ENCODE measurements at places on chromosomes 7 and 10.

DNA sequence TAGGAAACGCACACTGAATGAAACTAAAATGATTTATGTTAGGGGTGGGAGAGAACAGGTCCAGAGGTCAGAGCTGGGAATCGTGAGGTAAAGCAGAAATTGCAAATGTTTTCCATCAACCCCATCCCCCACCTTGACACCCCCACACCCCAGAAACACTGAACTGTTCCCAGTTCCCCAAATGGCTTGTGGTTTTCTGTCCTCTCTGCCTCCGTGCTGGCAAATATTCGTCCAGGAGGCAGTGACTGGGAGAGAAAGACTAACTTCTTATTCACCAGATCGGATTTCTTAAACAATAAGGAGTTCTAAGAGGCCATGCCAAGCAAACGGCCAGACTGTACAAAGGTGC lies 730 bp upstream of the RASSF4 start:
- peak overlapping the region; percentile 76 for H3K27ac ChIP-seq
- H3K4me1 ChIP-seq = peaks cover 41% of the 10 kb centered on the region
- no peak for DNase-seq
- no peaks in the 10 kb centered on the region for H3K27me3 ChIP-seq
- peaks cover 4% of the 10 kb centered on the region for H3K36me3 ChIP-seq

DNA sequence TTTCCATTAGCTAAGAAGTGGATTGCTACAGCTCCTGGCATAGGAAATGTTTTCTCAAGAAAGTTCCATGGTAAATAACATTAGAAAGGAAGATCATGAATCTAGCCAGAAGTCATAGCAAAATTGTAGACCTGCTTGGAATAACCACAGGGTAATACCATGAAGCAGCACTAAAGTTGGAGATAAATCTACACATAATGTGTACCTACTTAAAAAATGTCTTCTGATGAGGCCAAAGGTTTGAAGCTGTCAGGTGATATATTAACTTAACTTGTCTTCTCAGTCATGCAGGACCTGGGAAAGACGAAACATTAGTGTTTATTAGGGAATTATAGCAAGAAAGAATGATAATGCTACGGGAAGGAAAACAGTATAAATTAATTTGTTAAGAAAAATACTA lies 6.3 kb downstream of the CISD1 start:
- no peak for DNase-seq
- peaks cover 9% of the 10 kb centered on the region for H3K4me1 ChIP-seq
- H3K36me3 ChIP-seq = peaks cover 4% of the 10 kb centered on the region
- H3K27me3 ChIP-seq = no peaks in the 10 kb centered on the region
- no peak overlapping the region for H3K27ac ChIP-seq
- H3K4me3 ChIP-seq = no peak overlapping the region

GRCh38 chr10:82267960-82268359 lies 393.0 kb downstream of the NRG3 start:
- H3K4me1 ChIP-seq = no peaks in the 10 kb centered on the region
- H3K4me3 ChIP-seq = no peak overlapping the region
- no peak for DNase-seq
- peaks cover 6% of the 10 kb centered on the region for H3K36me3 ChIP-seq

- no peaks in the 10 kb centered on the region for H3K36me3 ChIP-seq
- no peaks in the 10 kb centered on the region for H3K4me1 ChIP-seq
- no peaks in the 10 kb centered on the region for H3K27me3 ChIP-seq
These were observed 159.5 kb upstream of the ZMIZ1 start for GRCh38 chr10:78909221-78909620.

GRCh38 chr10:60316029-60316428 lies 73.6 kb downstream of the ANK3 start:
- no peak overlapping the region for H3K27ac ChIP-seq
- peaks cover 8% of the 10 kb centered on the region for H3K4me1 ChIP-seq
- H3K4me3 ChIP-seq = no peak overlapping the region
- H3K36me3 ChIP-seq = no peaks in the 10 kb centered on the region
- DNase-seq = no peak
- H3K27me3 ChIP-seq = no peaks in the 10 kb centered on the region

DNA sequence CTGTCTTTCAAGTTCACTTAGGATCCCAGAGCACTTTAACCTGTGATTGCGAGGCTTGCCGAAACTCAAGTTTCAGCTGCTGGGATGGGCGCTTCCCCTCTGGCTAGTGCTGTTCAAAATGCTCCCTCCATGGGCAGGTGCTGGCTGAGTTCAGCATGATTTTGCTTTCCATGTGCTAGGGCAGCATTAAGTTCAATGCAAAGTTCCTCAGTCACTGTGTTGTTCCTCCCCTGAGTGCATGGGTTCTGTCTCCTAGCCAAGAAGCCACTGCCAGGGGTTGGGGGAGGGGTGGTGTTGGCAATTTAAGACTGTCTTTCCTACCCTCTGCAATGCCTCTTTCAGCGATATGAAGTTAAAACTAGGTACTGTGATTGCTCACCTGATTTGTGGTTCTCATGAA lies 56.5 kb upstream of the HELLS start:
- no peaks in the 10 kb centered on the region for H3K36me3 ChIP-seq
- no peaks in the 10 kb centered on the region for H3K27me3 ChIP-seq
- no peak for DNase-seq
- H3K27ac ChIP-seq = no peak overlapping the region
- H3K4me1 ChIP-seq = no peaks in the 10 kb centered on the region

- H3K4me1 ChIP-seq = no peaks in the 10 kb centered on the region
- no peaks in the 10 kb centered on the region for H3K27me3 ChIP-seq
- no peak for DNase-seq
- no peak overlapping the region for H3K27ac ChIP-seq
- no peak overlapping the region for H3K4me3 ChIP-seq
- H3K36me3 ChIP-seq = no peaks in the 10 kb centered on the region
These were observed 130.6 kb downstream of the SH3PXD2A start for GRCh38 chr10:103724771-103725170.

GRCh38 chr10:66649626-66650025 lies 276.2 kb upstream of the LRRTM3 start:
- H3K4me3 ChIP-seq = no peak overlapping the region
- no peak for DNase-seq
- H3K4me1 ChIP-seq = no peaks in the 10 kb centered on the region
- peaks cover 10% of the 10 kb centered on the region for H3K36me3 ChIP-seq
- no peak overlapping the region for H3K27ac ChIP-seq

DNA sequence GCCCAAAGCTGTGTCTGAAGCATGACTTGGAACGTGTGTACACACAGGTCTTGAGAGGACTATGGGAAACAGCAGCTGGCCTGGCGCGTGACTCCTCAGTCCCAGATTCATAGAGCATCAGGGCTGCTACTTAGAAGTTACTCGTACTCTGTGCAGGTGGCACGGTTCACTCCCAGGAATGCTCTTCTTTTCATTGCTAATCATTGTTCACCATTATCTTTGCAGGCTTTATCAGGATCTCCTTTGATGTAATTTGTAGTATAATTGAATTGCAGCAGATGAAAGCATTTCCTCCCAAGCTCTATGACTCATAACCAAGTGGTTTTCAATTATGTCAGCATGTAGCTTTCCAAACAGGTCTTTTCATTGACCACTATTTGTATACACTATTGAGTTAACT lies 938.9 kb downstream of the NRG3 start:
- H3K27me3 ChIP-seq = no peaks in the 10 kb centered on the region
- no peaks in the 10 kb centered on the region for H3K4me1 ChIP-seq
- H3K36me3 ChIP-seq = no peaks in the 10 kb centered on the region
- H3K4me3 ChIP-seq = no peak overlapping the region
- no peak for DNase-seq
- no peak overlapping the region for H3K27ac ChIP-seq

- DNase-seq = no peak
- no peak overlapping the region for H3K4me3 ChIP-seq
- H3K36me3 ChIP-seq = peaks cover 9% of the 10 kb centered on the region
- no peaks in the 10 kb centered on the region for H3K27me3 ChIP-seq
- H3K27ac ChIP-seq = no peak overlapping the region
- peaks cover 9% of the 10 kb centered on the region for H3K4me1 ChIP-seq
These were observed 37.2 kb downstream of the EXOC4 start for GRCh38 chr7:133290041-133290440.

DNA sequence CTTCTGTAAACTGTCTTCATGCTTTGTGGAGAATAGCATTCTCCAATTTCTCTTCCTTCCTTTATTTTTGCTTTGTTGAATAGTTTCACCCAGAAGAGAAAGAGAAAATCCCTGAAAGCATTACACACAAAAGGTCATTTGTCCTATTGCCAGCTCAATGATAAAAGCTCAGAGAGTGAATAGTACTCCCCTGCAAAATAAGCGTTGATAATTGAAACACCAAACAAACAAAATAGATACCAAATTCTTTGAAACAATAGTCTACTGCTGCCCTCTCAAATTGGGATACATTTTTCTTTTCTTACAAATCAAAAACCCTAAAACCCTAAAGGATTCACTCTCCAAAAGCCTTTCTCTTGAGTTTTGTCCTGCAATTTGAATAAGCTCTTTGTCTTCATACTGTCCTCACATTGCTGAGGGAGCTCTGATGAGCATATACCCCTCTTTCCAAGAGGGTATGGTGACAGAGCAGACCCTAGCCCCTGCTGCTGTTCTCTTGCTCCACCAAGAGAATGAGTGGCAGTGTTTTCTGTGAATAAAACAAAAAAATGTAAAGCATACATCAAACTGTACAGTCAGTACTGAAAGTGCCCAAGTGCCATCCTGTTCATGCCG lies 134.4 kb downstream of the CSTF2T start:
- DNase-seq = no peak
- H3K4me3 ChIP-seq = no peak overlapping the region
- no peak overlapping the region for H3K27ac ChIP-seq
- H3K4me1 ChIP-seq = no peaks in the 10 kb centered on the region
- no peaks in the 10 kb centered on the region for H3K36me3 ChIP-seq

GRCh38 chr7:122304319-122304975 lies at the start of gene FEZF1:
FEZF1 (minus strand) TSS chr7:122304750; CDS start chr7:122304437, 313 bp downstream.
- H3K27me3 ChIP-seq = peaks cover 54% of the 10 kb centered on the region
- no peak within 1 kb of the TSS for H3K4me3 ChIP-seq
- no peak for DNase-seq

- no peak for DNase-seq
- peak overlapping the region; percentile 69 for H3K4me3 ChIP-seq
- peaks cover 16% of the 10 kb centered on the region for H3K36me3 ChIP-seq
These were observed 21.4 kb downstream of the STAMBPL1 start for GRCh38 chr10:88901206-88901983.

DNA sequence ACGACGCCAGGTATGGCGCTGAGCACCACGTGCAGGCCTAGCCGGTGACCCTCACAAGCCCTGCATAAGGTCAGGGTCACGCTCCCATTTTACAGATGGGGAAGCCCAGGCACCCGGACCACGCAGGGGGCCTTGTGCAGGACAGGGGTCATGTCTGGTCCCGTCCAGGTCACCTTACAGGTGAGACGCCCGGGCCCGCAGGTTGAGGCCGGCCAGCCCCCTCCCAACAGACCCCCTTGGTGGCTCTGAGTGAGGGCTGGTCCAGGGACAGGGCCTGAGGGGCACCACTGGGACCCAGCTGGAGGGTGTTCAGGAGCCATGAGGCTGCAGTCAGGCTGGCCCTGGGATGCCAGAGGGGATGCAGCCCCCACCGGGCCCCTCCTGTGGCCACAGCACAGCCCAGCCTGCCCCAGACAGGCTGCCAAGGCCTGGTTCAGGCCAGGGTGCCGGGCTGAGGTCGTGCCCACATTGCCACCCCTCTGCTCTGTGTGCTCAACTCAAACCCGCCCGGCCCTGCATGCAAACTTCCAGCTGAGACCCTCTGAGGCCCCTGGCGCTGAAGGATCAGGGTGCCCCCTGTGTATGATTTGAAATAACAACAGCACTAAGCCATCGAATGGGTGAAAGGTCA lies 69.0 kb downstream of the PWWP2B start:
- no peak overlapping the region for H3K4me3 ChIP-seq
- H3K27me3 ChIP-seq = peaks cover 8% of the 10 kb centered on the region
- peak; percentile 32 for DNase-seq
- no peak overlapping the region for H3K27ac ChIP-seq
- H3K4me1 ChIP-seq = no peaks in the 10 kb centered on the region
- no peaks in the 10 kb centered on the region for H3K36me3 ChIP-seq

GRCh38 chr7:26860361-26860760 lies 4.0 kb downstream of the SKAP2 start:
- DNase-seq = no peak
- no peak overlapping the region for H3K4me3 ChIP-seq
- no peaks in the 10 kb centered on the region for H3K36me3 ChIP-seq
- H3K27ac ChIP-seq = no peak overlapping the region
- H3K27me3 ChIP-seq = peaks cover 2% of the 10 kb centered on the region

- H3K36me3 ChIP-seq = no peaks in the 10 kb centered on the region
- H3K27ac ChIP-seq = no peak overlapping the region
- H3K4me1 ChIP-seq = no peaks in the 10 kb centered on the region
- no peak for DNase-seq
These were observed 137.3 kb downstream of the SORCS3 start for GRCh38 chr10:104778371-104778770.

- no peak overlapping the region for H3K4me3 ChIP-seq
- no peaks in the 10 kb centered on the region for H3K36me3 ChIP-seq
- no peak for DNase-seq
- no peak overlapping the region for H3K27ac ChIP-seq
These were observed 198.3 kb upstream of the YAE1 start for GRCh38 chr7:39367943-39368342.

GRCh38 chr10:118195729-118196128 lies 146.4 kb downstream of the FAM204A start:
- no peak overlapping the region for H3K27ac ChIP-seq
- H3K4me1 ChIP-seq = no peaks in the 10 kb centered on the region
- no peak for DNase-seq
- no peak overlapping the region for H3K4me3 ChIP-seq
- H3K27me3 ChIP-seq = peaks cover 2% of the 10 kb centered on the region
- H3K36me3 ChIP-seq = no peaks in the 10 kb centered on the region

DNA sequence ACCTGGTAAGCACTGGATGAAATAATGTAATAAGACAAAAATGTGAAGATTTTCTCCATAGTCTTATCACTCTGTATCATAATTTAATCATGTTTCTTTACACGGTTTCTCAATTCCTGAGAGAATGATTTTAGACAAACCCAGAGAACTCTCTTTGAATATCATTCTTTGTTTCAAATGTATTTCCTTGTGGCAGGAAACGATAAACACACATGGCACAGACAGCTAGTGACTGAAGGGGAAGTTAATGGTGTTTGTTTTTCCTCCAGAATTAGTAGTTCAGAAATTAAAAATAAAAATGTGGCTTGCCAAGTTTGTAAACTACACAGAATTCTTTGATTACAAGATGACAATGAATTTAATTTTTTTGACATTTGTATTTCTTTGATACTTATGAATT lies 163.7 kb upstream of the PRPS1L1 start:
- H3K4me1 ChIP-seq = peaks cover 4% of the 10 kb centered on the region
- H3K36me3 ChIP-seq = no peaks in the 10 kb centered on the region
- H3K27me3 ChIP-seq = no peaks in the 10 kb centered on the region
- no peak overlapping the region for H3K27ac ChIP-seq
- no peak overlapping the region for H3K4me3 ChIP-seq

GRCh38 chr10:28595613-28596012 lies 62.7 kb downstream of the WAC start:
- H3K27me3 ChIP-seq = no peaks in the 10 kb centered on the region
- H3K27ac ChIP-seq = no peak overlapping the region
- H3K4me3 ChIP-seq = no peak overlapping the region
- peaks cover 23% of the 10 kb centered on the region for H3K36me3 ChIP-seq
- DNase-seq = no peak
- H3K4me1 ChIP-seq = peaks cover 45% of the 10 kb centered on the region
